ENCODE measurements at places on chromosomes 6 and 20.

DNA sequence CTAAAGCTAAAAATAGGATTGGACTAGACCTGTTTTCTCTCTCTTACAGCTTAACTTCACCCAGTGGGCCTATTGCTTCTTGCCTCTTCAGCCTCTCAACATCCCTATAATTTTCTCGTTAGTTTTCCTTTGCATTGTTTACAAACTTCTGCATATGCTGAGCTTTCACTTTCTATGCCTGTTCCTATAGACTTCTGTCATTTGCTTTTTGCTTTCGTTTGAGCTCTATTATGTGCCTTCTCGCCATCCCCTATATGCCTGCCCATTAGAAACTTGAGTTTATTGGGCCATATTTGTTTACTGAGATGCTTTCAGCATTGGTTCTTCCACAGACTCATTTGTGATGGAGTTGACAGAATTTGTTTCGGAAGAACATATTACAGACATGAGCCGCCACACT, 40.9 kb downstream of the NCOA7 start:
- DNase-seq, result no peak

- DNase-seq, result no peak
These were observed 43.2 kb downstream of the ELMO2 start for GRCh38 chr20:46362921-46363867.

DNA sequence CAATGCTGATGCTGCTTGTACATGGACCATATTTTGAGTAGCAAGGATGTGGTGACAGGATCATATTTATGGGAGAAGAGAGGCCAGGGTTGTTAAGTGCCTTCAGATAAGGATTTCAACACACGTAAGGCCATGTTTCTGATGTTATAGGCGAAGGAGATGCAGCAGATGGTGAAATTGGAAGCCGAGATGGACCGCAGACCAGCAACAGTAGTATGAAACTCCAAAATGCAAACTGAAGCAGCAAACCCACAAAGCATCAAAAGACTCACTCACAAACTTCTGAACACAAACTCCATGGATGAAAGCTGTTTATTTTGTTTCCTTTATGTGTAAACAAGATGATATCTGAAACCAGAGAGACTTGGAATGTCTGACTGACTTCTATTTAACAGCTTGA, 35.6 kb upstream of the LAMP5 start:
- DNase-seq, result no peak

DNA sequence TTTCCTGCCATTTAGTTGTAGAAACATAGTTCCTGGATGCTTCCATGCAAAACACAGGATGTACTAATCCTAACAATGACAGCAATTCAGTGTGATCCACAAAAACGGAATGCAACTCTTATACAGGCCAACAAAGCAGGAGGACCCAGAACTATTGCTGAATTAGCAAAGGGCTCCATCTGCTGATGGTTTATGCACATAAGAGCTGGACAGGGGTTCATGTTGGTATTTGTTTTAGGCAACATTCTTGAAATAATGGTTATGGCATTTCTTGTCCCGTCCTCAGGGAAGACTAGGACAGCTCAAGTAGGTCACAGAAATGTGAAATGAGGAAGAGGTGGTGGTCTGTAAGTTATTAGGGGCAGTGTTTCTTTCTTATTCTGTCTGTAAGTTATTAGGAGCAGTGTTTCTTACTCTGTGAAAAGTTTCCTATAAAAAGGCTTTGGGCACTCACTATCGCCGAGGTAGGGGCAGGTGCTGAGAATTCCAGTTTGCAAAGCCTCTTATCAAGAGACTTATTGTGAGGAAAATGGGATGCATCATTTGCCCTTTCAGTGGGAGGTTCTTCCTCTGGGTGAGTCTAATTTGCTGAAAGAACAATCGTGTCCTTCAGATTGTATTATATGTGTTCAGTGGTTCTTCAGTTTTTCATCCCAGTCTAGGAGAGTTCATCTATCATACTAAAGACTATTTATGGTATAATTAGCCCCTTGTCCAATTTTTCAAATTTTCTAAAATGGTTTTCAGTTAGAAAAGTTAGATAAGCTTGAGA, 171.1 kb downstream of the MCHR2 start:
- DNase-seq, result no peak

- no peak for DNase-seq
These were observed 274.3 kb downstream of the CD109 start for GRCh38 chr6:73969971-73970970.

DNA sequence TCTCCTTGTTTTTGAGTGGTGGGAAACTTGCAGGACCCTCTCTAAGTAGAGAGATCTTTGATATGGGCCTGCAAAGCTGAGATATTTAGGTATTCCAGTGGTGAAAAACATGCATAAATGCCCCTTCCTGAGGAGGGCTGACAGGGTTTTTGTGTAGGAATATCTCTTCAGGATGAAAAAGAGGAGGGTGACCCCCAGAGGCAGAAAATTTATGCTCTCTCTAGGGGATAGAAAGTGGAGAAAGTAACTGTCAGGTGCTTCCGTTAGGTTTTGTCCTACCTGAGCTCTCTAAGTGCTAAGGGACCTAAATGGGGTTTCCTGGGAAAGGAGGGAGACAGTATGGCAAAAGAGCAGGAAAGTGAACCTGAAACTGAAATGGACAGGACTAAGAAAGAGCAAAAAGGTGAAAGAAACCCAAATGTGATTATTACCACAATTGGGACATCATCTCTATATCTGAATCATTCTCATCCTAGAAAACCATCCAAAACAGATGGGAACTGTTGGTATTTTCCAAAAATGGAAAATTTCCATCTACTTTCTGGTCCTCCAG, 2.0 kb downstream of the COL19A1 start:
- DNase-seq, result no peak

GRCh38 chr6:128569732-128570679, 49.6 kb upstream of the PTPRK start:
- DNase-seq, result no peak

DNA sequence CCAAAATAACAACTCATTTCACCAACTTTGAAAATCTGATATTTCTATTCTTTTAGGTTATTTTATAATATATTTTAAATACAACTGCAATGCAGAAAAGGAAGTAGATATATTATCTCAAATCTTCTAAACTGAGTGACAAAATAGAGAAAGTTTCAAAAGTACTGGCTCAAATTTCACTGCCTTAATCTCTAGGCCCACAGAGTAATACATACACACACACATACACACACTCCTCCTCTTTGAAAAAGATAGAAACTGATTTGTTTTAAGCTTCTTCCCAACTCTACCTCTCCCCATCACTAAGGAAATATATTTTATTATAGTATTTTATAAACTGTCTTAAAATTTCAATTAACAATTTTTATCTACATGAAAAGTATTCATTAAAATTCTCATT, 36.2 kb downstream of the ARHGAP18 start:
- no peak for DNase-seq

- no peak for DNase-seq
These were observed 236.0 kb upstream of the ECI2 start for GRCh38 chr6:4371207-4371921.

DNA sequence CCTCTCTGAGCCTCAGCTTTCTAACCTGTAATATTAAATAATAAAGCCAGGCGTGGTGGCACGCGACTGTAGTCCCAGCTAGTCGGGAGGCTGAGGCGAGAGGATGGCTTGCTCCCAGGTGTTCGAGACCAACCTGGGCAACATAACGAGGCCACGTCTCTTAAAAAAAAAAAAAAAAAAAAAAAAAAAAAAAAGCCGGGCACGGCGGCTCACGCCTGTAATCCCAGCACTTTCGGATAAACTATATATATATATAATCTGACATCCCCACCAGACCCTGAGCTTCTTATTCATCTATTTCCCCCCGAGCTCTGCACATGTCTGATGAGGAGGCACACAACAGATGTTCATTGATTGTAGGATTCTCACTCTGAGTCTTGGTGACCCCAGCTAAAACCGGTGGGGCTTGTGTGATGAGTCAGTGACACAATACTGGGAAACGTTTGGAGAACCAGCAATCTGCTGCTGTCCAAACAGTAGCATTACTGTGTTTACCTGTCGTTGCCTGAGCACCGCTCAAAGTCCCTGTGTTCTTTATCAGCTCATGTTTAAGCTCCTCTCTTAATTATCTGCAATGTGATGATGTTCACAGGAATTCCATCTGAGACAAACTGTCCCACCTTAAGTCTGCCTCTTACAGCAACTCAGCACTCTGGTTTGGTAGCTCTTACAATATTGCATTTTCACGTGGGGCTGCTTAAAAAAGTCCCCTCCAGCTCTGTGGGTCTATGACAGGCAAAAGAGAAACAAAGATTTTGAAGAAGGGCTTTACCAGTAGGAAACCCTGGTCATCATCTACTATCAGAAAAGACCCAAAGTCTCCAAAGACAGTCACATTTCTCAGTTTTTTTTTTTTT, 1.0 kb upstream of the SPATA2 start:
- no peak for DNase-seq

- DNase-seq, result no peak
These were observed 35.0 kb downstream of the SHPRH start for GRCh38 chr6:145929037-145929633.

DNA sequence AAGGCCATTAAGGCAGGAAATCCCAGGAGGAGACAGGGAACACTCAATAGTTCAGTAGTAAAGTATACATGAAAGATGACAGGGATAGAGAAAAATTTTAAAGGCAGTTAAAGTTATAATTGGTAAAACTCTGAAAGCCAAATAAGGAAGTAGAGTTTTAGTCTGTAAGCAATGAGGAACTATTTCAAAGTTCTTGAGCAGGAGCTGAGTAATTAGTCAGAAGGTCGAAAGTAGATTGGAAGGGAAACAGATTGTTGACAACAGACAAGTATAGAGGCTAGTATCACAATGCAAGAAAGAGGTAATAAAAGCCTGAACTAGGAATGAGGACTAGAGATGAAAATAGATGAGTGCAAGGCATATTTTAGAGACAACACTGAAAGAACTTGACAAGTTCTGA, 150.3 kb downstream of the CDK19 start:
- DNase-seq, result no peak

GRCh38 chr6:28008053-28008452, 51.0 kb downstream of the OR2B6 start:
- no peak for DNase-seq

GRCh38 chr6:162069995-162070394, 657.6 kb downstream of the PRKN start:
- DNase-seq, result no peak

- no peak for DNase-seq
These were observed 2.4 kb downstream of the NOP56 start for GRCh38 chr20:2654831-2655230.

DNA sequence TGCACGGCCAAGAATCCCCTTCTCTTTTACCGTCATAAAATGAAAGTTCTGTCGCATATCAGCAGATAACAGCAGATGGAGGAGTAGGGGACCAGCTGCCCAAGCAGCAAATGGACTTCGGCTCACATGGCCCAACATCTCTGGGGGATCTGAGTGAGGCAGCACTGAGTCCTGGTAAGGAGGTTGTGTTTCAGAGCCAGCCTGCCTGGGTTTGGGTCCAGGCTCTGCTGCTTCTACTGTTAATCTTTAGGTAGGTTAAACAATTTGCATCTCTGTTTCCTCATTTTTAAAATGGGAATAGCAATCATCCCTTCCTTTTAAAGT, 193.6 kb downstream of the DOK5 start:
- DNase-seq, result no peak

DNA sequence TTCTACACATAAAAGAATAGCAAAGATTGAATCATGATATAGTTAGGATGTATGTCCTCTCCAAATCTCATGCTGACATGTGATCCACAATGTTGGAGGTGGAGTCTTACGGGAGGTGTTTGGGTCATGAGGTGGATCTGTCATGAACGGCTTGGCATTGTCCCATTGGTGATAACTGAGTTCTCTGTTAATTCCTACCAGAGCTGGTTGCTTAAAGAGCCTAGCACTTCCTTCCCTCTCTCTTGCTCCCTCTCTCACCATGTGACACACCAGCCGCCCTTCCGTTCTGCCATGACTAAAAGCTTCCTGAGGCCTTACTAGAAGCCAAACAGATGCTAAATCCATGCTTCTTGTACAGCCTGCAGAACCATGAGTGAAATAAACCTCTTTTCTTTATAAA, 8.3 kb downstream of the TNFRSF21 start:
- no peak for DNase-seq
